Putamen (tissue), 1 donor: ENCODE measurements at places on chromosomes 7 and 10.
A peak's percentile ranks its signal among the peaks of the same experiment; 100 is the strongest.

- DNase-seq: no peak
Measured at GRCh38 chr7:70316745-70317144, 718.5 kb downstream of the AUTS2 start.

- DNase-seq: no peak
Measured at GRCh38 chr7:4151926-4152549, 530.1 kb upstream of the FOXK1 start.

DNA sequence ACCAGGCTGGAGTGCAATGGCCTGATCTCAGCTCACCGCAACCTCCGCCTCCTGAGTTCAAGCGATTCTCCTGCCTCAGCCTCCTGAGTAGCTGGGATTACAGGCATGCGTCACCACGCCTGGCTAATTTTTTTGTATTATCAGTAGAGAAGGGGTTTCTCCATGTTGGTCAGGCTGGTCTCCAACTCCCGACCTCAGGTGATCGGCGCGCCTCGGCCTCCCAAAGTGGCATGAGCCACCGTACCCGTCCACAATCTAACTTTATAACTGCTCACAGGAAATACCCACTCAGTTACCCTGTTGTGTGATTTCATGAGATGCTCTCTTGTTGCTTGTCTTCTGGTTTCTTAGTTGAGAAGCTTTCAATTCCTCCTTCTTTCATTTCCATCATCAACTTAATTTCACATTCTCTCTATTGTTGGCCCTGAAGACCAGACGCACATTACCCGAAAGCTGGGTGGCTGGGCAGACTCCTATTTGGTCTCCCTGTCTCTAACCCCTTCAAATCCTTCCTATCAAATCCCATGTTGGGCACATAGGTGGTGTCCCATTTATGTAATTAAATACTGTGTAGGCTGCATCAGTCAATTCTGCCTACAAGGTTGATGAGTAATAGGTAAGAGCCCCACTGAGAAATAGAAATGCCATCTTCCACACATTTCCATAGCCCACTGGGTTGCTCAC, 1.1 kb upstream of the GSTO2 start:
- no peak for DNase-seq

DNA sequence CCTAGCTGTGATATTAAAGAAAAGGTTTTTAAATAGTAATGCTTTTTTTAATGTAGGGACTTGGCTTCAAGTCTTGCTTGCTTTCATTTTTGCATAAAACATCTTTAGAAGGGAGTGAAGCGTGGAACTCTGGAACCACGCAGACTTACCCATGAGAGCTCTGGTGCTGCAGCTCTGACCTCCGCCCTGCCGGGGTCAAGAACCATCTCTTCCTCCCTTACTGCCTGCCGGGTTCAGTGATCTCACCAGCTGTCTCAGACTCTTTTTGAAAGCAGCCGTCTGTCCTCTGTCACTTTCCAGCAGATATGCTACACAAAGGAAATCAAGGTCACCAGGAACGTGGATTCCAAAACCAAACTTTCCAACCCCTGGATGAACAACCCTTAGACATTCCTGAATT, 353.8 kb downstream of the GPR37 start:
- DNase-seq: no peak

- no peak for DNase-seq
Measured at GRCh38 chr7:99953649-99954048, 22.2 kb downstream of the AZGP1 start.

- DNase-seq: no peak
Measured at GRCh38 chr10:127046975-127047877, 142.0 kb downstream of the DOCK1 start.

DNA sequence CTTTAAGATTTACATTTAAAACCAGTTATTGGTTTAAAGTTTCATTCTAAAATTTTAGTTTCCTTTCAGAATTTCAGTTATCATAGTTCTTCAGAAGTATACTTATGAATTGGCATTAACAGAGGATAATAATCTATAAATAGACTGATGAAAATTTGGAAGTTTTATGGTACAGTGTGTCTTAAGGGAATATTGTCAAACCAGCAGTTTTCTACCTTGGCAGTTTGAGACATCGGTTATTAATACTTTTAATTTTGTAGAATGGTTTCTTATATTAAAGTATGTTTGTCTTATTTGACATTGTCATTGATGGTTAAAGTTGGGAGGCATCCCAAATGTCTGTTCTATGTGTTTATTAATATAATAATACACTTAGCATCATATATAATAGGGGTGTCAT, 2.0 kb downstream of the AHR start:
- DNase-seq: no peak

GRCh38 chr10:21300551-21300950, 224.9 kb downstream of the SKIDA1 start:
- no peak for DNase-seq

DNA sequence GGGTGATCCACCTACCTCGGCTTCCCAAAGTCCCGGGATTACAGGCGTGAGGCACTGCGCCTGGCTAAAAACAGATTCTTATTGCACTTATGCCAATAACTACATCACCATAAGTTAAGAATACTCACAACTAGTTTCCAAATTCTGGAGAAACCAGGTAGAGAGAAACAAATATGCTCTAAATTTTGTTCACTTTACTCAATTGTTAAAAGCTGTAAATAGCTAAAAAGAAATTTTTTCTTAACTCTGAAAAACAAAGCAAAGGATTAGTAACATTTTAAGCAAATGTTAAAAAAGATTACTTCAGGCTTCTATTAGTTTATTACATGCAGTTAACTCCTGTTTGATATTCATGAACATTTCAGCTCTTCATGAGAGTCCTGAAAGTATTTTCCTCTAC, 28.3 kb upstream of the ZMIZ2 start:
- DNase-seq: no peak

DNA sequence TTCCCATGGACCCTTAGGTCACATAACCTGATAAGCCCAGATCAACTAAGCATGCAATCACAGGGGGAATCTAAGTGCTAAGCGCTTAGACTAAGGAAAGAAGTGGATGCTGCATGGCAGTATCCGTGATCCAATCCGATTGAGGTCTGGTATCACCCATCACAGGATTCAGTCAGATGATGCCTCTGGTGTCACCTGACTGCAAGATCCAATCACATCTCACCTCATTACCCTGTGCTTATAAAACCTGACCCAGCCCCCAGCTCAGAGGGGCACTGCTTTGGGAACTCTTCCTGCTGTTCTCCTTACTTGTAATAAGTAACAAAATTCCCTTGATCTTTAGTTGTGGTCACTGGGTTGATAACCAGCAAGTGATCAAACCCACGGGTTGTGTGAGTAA, 84.7 kb upstream of the TMEM168 start:
- DNase-seq: no peak

GRCh38 chr7:98514211-98515031, 102.7 kb upstream of the NPTX2 start:
- no peak for DNase-seq

DNA sequence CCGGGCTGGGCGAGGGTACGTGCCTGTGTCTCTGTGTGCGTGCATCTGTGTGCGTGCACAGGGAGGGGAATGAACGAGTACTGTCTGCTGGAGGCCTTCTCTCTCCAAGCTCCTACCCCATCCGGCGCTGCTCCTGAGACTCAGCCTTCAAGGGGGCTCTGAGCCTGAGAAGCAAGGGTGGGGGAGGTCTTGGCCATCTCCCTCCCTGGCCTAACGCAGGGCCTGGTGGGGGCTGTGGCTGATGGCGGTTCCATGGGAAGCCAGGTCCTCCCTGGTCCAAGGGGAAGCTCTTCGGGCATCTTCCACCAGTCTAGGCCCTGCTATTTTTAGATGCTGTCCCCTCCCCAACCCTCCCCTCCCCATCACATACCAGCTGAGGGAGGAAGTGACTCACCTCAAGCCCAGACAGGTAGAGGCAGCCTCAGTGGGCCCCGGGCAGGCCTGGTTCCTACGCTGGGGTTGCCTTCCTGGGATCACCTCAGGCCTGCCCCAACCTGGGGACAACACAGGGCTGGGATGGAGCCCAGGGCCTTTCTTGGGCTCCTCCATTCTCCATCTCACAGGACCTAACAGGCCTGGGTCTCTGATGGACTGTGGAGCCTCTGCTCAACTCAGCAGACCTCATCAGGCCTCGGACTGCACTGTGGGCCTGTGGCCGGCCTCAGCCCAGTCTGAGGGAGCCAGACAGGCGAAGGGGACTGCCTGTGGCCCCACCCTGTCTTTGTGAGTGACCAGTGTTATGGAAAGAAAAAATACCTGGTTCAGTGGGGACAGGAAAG, 32.2 kb downstream of the DNAJB12 start:
- no peak for DNase-seq

- DNase-seq: no peak
Measured at GRCh38 chr10:120282421-120282820, 174.6 kb upstream of the PLPP4 start.

GRCh38 chr7:47435889-47436312, 146.0 kb downstream of the TNS3 start:
- no peak for DNase-seq

DNA sequence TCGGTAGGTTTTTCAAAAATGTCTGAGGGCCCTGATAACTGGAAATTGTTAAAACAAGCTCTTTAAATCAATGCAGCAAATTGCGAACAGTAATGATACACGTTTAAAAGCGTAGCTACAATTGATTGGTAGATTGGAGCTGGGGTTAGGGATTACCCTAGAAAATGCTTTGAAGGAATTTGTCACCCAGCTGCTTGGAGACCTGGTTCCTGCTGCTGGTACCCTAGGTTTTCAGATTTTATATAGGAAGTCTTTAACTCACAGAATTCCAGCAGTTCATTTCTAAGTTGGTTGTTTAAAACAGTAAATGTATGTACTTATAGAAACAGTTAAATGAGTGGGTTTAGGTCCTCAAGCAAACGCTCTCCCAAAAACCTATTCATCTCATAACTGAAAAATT, 1.5 kb downstream of the HECTD2 start:
- no peak for DNase-seq

DNA sequence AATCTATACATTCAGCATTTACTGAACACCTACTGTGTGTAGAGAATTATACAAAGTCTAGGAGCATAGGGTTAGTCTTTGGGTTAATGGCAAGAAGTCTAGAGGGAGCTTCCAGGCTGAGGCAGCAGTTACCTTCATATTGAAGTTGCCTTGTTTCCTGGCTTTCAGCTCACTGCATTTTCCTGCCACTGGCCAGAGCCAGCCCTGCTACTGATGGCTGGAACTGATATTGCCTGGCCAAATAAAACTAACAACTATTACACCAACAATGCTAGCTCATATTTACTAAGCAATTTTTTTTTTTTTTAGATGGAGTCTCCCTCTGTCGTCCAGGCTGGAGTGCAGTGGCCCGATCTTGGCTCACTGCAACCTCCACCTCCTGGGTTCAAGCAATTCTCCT, 165.7 kb upstream of the ITGB1 start:
- no peak for DNase-seq

- no peak for DNase-seq
Measured at GRCh38 chr7:134098072-134098471, 29.1 kb upstream of the LRGUK start.

DNA sequence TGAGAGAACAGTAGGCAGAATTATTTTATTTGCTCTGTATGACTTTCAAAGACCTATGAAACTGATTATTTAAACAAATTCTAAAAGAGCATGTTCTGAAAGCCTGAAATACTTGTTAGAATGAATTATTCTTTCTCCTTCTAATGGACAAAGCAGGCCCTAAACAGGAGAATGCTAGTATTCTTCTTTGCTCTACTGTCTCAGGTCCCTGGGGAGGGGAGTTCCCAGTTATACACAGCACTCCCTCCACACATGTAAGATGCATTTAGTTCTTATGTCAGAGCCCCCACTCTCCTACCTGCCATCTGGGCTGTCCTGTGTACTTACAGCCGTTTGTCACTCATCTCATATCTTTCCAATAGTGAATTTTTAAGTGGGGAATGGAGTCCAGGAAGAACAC, 633.5 kb upstream of the ANKRD30A start:
- DNase-seq: no peak

GRCh38 chr7:20519645-20520044, 95.8 kb upstream of the ABCB5 start:
- peak; percentile 45 for DNase-seq

DNA sequence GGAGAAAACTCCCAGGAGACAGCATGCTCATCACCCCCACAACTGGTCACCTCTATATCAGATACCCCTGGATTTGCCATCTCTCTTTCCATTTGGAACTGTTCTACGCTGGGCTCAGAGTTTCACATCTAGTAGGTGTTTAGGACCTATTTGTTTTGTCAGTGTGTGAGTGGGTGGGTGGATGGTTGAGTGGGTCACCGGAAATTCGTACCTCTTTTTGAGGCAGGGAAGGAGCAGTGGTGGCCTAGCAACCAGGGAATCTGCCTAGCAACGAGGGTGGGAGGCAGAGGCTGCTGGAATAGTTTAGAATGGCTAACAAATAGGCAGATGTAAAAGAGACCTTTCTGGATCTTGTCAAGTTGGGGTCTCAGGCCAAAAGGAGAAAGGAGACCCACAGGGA, 23.2 kb upstream of the SLF2 start:
- no peak for DNase-seq

DNA sequence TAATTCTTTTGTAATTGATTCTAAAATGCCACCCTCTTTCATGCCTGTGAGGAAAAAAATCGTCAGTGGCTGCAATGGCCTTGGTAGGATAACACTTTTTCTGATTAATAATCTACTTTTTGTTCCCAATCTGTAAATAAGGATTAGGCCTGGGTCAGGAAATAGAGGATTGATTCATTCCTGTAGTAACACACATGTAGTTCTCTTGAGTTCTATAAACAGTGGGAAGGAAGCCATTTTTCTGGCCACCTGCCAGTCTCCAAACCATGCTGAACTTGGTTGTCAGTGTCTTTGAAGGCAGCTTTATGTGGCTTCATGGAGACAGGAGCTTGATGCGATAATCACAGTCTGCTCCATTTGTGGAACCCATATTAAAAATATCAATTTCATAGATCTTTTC, 169.3 kb upstream of the NFE2L3 start:
- no peak for DNase-seq

DNA sequence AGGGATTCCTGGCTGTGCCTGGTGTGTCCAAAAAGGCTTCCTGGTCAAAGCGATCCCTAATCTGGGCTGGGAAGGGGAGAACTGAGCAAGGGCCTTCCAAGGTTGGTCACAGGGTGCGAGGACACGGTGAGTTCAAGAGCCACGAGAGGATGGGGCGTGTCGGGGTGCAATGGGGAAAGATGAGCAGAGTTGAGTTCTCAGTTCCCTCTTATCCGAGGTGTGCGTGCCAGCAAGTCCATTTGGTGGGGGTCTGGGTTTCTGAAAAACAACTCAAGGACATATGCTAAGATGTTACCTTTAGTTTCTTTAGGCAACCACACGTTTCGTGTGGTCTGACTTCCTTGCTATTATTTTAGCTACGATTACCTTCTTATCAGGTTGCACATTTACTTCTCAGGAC, 1.3 kb downstream of the ZNF775 start:
- DNase-seq: no peak

GRCh38 chr7:81293806-81294205, 375.0 kb upstream of the SEMA3C start:
- no peak for DNase-seq

DNA sequence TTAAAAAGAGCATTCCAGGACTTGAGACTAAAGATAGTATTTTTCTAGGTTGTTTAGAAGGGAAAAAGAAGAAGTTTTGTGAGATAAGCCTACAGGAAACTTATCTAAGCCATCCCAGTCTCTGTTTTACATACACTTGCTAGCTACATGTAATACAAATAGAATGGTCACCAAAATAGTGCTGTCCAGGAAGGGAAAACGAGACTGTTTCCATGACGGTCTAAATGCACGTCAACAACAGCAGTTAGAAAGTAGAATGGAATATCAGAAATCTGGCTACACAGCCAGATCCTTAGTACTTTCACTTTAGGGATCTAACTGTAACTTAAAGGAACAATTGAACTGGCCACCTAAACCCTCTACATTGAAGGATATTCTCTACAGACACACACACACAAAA, 117.6 kb downstream of the TSPAN12 start:
- no peak for DNase-seq

- no peak for DNase-seq
Measured at GRCh38 chr10:121243609-121244241, 354.5 kb downstream of the FGFR2 start.

- no peak for DNase-seq
Measured at GRCh38 chr10:92619368-92619767, 26.4 kb downstream of the KIF11 start.
